Testis (tissue), 5 donors: ENCODE measurements at places on chromosomes 4 and X. TPM values are rescaled to one million over a fixed set of nuclear protein-coding genes. Genes with fewer than 3 reads are reported as not detected.

The PHOX2B gene
- not detected for total RNA-seq

DNA sequence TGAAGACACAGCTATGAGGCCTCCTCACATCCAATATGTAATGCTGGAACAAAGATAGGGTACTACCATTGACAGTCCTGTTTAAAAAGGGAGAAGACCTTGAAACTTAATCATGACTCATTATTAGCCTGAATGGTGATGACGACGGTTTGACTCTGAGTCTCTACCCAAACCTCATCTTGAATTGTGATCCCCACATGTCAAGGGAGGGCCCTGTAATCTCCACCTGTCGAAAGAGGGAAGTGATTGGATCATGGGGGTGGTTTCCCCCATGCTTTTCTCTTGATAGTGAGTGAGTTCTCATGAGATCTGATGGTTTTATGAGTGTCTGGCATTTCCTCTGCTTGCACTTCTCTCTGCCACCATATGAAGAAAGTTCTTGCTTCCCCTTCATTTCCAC is 395.3 kb upstream of the CPEB2 start:
- no peak for DNase-seq

DNA sequence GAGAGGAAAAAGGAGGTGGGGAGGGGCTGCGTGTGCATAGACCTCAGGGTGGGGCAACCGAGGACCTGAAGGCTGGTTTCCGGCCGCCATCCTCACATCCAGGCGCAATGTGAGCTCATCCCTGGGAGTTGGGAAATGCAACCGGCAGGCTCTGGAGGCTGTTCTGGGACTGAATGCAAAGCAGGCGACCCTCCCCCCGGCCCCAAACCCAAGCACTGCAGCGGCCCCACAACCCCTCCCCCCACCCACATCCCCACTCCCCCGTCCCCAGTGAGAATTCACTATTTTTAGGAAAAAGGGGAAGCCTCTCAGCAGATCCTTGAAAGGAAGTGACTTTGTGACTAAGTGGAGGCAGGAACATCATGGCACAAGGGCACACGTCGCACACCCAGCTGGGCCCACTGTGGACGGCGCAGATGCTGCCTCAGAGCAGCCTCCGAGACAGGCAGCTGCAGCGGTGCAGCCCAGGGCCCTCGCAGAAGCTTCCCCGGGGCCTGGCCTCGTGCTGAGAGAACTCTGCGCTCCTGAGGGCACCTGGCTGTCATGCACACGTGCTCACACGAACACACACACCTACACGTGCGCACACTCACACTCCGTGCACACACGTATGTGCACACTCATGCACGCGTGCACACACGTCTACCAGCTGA is 1.3 kb upstream of the PDE6B start:
- no peak for DNase-seq

GRCh38 chr4:105797225-105797624 is 88.6 kb downstream of the GSTCD start:
- no peak for DNase-seq

DNA sequence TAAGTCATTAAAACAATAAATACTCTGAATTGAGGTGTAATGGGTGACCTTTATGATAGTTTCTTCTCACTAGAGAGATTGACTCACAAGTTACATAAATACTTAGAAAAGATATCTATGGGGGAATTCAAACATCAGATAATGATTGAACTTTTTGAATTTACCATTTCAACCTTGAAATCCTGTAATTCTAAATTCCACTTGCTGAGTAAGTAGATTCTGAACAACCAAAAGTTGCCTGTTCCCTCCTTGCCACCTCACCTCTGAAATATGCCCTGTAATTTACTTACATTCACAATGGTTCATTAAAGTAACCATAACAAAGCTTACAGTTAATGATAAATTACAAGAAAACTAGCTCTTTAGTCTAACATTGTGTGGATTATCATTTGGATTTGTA is 43.3 kb upstream of the SLC39A8 start:
- DNase-seq: no peak
